ENCODE measurements at places on chromosomes 3 and 15.

GRCh38 chr15:91678003-91678402 is 175.5 kb upstream of the SLCO3A1 start:
- no peak for DNase-seq

- no peak for DNase-seq
Measured at GRCh38 chr3:1374471-1374870, 281.6 kb downstream of the CNTN6 start.

DNA sequence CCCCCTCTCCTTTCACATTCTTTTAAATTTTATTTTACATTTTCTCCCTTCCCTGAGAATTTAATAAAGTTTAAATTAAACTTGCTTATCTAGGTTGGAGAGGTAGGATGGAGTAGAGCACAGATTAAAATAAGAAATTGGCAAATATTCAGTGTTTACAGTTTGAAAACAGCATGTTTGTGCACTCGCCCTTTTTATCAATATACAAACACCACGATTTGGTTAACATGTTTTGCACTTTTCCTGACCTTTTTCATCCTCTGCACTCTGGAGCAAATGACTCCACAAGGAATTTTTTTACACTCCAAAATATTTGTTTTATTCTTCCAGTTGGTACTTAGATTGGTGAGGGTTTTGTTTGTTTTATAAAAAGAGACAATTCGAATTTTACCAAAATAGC is 87.1 kb downstream of the DUT start:
- DNase-seq: no peak

- DNase-seq: no peak
Measured at GRCh38 chr15:62085740-62086139, 19.0 kb downstream of the C2CD4A start.

DNA sequence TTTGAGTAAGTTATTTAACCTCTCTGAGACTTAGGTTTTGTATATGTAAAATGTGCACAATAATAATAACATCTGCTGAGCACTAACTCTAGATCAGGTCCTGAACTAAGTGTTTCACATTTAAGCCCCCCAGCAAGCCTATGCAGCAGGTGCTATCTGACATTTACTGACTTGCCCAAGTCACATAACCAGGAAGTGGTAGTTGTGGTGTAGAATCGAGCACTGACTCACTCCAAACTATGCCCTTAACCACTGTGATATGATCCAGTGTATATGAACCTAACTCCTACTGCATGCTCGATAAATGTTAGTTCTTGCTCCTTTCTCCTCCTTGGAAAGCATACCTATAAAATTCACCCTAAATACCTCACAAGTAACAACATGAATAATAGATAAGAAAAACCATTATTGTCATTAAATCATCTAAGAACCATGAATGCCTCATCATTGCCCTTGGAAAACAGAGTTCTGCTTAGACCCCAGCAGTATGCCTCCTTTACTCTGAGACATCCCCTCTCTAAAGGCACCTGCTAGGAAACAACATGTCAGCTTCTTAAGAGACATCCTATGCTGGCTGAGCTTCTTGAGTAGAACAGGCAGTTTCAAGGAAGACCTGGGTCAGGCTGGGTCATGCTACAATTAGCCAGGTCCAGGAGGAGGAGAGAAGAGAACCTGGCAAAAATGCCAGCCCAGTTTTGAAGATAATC is 3.0 kb upstream of the SHC4 start:
- DNase-seq: no peak

DNA sequence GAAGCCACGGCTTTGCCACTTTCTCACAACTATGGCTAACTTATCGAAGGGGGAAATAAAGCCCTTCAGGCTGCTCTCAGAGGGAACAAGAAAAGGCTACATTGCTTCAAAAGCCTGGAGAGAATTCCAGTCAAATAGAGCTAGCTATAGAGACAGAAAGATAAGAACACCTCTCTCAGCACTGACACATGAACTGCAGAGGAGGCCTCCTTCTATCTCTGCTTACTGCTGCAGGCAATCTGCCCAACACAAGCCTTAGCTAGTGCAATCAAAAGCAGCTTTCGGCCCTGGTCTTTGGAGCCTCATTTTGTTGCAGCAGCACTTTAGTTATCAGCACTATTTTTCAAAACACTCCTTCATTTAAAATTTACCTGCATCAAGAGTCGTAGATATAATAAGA is 118.4 kb upstream of the ROBO1 start:
- no peak for DNase-seq

DNA sequence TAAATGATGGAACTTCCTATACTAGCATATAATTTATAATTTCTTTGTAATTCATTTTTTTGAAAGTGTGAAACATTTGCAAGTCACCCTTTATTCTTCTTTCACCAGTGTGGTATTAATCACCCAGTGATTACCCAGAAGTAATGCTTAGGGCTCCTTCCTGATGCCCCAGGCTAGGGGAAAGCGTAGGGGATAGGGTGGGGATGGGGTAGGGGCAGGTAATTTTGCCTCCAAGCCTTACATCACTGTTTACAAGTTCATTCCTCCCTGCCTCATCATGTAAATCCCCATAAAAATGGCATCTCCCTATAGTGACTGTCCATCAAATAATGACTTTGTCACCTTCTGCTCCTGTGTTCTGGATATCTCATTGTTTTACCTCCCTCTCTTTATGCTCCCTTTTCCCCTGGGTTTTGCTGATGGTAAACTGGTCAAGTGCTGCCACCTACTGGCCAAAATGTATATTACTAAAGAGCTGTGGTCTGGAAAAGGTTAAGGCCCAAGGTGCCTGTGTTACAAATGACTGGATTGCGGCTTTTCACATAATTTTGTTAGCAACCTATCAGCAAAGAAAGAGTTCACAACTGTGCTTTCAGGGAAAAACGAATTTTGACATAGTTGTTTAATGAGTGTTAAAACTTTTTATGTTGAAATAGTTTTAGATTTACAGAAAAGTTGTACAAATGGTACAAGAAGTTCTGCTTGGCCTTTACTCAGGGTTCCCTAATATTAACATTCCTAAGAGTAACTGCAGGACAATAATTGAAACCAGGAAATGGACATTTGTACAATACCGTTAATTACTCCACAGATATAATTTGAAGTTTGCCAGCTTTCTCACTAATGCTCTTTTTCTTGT is 54.7 kb downstream of the ONECUT1 start:
- DNase-seq: peak; percentile 5

DNA sequence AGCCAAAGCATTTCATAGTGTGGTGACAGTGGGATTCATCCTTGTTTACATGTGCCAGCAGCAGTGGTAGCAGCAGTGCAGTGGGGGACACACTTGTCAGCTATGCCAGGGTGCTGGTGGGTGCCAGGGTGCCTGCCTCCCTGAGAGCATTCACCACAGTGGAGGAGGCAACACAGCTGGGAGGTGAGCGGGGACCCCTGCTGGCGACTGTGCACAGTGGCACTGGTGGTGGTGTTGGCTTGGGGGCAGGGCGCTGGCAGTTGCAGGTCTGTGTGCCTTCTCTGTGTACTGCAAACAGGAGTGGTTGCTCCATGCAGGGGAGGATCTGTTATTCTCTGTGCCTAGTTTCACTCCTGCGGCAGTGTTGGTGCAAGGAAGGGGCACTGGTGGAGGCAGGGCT is 41.2 kb downstream of the CEP63 start:
- DNase-seq: no peak

DNA sequence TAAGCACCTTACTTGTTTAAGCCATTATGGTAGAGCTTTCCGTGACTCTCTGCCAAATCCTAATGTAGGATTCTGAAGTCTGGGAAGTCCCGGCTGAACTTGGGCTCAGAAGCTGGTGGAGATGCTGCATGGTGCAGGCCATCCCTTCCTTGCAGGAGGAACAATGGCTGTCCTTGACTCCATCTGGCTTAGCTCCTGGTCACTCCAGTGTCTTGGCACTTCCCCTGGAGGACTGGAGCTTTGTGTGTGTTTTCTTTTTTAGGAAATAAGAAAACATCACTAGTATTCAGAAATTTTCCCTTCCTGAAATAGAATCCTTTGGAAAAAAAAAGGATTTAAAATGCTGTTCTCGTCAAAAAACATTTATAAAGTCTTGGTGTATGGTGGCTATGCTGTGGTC is 209.3 kb upstream of the ROPN1 start:
- no peak for DNase-seq

- no peak for DNase-seq
Measured at GRCh38 chr15:63006032-63006878, 36.3 kb upstream of the TPM1 start.

DNA sequence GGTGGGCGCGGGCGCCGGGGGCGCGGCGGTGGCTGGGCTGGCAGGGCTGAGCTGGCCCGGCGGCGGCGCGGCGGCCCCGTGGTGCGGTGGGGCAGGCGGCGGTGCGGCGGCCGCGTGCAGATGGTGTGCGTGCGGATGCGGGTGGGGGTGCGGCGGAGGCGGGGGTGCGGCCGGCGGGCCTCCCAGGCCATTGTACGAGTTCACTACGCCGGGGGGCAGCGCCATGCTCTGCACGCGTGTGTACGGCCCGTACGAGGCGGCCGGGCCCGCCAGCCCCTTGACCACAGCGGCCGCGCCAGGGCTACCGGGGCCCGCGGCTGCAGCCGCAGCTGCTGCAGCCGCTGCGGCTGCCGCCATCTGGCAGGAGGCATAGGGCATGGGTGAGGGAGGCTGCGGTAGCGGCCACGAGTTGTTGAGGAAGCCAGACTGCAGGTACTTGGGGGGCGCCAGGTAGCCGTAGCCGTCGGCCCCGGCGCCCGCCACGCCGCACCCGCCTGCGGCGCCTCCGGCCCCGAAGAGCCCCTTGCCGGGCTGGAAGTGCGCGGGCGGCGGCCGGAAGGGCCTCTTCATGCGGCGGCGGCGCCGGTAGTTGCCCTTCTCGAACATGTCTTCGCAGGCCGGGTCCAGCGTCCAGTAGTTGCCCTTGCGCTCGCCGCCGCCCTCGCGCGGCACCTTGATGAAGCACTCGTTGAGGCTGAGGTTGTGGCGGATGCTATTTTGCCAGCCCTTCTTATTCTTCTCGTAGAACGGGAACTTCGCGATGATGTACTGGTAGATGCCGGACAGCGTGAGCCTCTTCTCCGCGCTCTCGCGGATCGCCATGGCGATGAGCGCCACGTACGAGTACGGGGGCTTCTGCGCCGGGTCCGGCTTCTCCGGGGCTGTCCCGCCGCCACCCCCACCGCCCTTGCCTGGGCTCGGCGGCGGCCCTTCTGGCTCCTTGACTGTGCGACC is 951 bp downstream of the FOXL2 start:
- DNase-seq: no peak

DNA sequence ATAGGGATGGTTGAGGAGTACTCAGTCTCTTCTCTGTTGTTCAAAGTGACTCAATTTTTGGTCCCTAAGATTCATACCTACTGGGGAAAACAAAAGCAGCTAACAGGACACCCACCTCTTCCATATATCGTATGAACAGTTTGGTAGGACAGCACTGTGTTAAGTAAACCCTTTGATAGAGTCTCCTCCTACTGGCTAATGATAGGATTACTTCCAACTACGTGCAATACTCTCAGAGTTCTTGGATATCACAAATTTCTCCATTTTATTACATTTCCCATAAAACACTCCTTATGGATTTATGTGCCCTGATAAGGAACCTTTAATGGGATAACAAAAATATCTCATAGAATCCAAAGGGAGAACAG is 200.2 kb upstream of the GOLGA6L4 start:
- no peak for DNase-seq

GRCh38 chr3:58152225-58153015 is 58.4 kb downstream of the DNASE1L3 start:
- DNase-seq: no peak

DNA sequence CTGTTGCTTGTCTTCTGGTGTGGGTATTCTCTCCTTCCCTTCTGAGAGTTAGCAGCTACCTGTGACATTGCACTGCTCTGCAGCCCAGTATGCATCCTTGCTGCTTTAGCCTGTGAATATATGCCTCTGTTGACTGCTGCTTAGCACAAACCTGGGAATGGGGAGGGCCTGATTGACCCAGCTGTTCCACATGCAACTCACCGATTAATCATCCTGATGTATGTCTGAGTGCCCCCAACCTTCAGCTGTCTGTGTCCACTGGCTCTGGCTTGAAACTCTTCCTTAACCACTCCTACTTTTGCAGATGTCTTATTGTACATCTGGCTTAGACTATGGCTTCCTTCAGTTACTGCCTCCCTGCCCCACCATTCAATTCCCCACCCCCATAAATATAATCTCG is 119.1 kb downstream of the RASA2 start:
- no peak for DNase-seq

DNA sequence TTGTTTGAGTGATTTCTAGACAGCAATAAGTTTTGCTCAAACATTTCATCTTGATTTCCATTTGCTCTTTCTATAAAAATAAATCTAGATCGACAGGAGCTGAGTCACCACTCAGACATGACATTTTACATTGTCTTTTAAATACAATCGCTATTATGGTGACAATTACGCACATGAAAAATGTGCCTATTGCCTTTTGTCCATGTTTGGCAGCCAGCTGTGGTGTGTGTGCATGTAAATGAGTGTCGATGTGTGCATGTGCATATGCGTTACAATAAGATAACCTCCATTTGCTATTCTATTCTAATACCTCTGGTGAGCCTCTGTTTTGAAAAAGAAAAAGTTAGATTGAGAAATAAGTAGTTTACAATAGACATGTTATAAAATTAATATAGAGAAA is 89.7 kb upstream of the GRM7 start:
- DNase-seq: no peak

DNA sequence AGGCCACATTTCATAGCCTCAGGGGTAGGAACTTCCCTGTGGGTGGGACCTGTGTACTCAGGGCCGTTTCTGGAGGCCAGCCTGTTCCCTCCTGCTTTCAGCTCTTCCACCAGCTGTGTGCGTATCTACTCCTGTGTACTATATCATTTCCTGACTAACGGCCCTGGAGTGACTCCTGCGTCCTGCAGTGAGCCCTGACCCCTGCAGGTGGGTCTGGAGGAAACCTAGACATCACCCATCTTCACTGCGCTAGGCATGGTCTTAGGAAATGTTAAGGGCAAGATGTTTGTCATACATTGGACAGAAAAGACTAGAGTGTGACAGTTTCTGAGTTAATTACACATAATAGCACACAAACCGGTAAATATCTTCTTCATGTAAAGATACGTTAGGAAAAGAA is 297.3 kb downstream of the GABRB3 start:
- no peak for DNase-seq

- no peak for DNase-seq
Measured at GRCh38 chr3:99865321-99865720, 47.7 kb downstream of the CMSS1 start.

GRCh38 chr3:144129536-144130214 is 158.1 kb downstream of the DIPK2A start:
- DNase-seq: peak; percentile 71

- peak; percentile 61 for DNase-seq
Measured at GRCh38 chr3:65402597-65402996, 636.1 kb downstream of the MAGI1 start.

- no peak for DNase-seq
Measured at GRCh38 chr15:91737151-91737818, 116.2 kb upstream of the SLCO3A1 start.

GRCh38 chr15:27328608-27329007 is 357.6 kb downstream of the GABRG3 start:
- DNase-seq: no peak

GRCh38 chr3:18422972-18423371 is 2.2 kb downstream of the SATB1 start:
- no peak for DNase-seq

- peak; percentile 36 for DNase-seq
Measured at GRCh38 chr3:171383206-171384018, 76.8 kb downstream of the TNIK start.
